ENCODE measurements at places on chromosomes 1 and 21.

GRCh38 chr1:206905295-206906164 is 8.3 kb downstream of the IL24 start:
- no peak for DNase-seq

DNA sequence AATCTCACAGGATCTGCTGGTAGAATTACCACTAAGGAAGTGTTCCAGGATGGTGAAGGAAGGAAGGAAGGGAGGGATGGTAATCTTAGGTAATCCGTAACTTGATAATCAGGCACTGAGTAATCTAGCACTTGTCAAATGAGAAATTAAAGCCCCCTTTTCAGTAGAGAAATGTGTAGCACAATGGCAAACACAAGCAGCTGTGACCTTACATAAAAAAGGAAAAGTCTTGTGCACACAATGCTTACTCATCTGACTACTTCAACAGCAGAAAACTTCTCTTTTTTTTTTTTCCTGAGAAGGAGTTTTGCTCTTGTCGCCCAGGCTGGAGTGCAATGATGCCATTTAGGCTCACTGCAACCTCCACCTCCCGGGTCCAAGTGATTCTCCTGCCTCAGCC is 6.1 kb downstream of the NUP210L start:
- no peak for DNase-seq

DNA sequence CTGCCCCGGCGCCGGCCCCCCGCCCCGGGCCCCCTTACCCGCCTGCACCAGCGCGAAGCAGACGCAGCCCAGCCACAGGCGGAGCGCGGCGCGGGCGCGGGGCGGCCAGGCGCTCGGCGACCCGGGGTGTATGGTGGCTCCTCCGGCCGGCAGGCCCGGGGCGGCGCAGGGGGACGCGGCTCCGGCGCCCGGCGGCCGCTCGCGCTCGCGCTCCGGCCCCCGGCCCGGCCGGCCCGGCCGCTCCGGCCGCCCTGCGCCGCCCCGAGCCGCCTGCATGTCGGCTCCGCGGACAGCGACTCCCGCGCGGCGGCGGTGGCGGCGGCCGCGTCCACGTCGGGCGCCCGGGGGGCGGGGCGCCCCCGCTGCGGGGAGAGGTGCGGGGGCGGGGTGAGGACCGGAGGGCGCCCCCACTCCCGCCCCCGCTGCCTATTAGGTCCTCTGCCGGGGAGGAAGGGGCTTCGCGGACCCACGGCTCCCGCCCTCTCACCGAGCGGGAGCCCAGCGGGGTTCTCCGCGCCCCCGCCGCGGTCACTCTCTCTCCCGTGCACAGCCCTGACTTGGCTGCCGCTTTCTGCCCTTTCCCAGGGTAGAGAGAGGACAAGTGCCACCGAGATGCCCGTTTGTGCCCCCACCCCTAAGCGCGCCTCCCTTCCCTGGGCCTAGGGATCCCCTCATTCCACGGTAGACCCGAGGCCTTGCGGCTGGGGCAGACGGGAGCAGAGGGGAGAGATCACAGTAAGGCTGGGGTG is at the start of gene FNDC5:
Gene FNDC5, minus strand, starts transcription at position 298 of the 749 bp plus-strand sequence.
- no peak for DNase-seq

DNA sequence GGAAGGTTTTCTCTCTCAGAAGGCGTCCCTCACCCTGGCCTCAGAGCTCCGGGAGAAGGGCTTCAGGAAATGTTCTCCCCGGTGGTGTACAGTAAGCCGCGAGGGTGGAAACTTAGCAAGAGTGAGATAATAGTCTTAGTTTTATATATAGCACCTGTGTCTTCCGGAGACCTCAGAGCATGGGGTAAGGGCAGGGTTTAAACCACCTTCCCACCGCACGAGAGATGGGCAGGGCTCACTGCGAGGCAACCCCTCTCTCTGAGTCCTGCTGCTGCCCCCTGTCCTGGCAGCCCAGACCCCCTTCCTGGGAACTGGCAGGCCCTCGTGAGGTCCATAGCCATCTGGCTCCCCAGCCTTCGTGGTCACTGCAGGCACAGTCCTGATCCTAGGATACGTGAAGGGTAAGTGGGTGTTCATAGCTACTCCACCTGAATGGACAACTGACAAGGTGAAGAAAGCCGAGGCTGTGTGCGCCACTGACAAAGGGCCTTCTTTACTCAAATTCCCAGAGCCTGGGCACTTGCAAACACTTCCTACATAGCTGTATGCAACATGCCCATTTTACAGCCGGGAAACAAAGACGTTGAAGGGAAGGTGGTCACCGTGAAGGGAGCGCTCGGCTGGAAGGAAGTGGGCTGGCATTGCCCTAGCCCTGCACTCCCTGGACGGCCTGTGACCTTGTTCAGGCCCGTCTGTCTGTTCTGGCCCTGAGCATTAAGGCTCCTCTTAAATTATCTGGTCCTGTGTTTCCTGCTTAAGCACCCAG is 26.9 kb downstream of the ITPKB start:
- DNase-seq: no peak
